ENCODE measurements at places on chromosomes 5 and 9.

DNA sequence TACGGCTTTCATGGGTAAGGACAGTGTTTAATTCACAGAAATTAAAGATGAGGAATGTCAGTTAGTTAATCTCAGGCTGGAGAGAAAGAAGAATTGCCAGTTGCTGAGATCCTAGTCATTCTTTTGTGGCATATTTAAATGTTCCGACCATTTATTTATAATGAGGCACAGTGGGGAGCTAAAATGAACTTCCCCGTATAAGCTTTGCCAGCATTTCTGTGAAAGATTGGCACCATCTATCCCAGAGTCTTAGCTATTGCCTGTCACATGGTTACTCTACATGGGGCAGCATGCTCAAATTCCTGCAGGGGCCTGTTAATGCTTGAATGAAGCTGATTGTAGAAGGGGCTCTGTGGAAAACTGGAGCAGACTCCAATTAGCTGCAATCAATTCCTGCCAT, 314.1 kb downstream of the PRELID2 start:
- DNase-seq, result no peak

DNA sequence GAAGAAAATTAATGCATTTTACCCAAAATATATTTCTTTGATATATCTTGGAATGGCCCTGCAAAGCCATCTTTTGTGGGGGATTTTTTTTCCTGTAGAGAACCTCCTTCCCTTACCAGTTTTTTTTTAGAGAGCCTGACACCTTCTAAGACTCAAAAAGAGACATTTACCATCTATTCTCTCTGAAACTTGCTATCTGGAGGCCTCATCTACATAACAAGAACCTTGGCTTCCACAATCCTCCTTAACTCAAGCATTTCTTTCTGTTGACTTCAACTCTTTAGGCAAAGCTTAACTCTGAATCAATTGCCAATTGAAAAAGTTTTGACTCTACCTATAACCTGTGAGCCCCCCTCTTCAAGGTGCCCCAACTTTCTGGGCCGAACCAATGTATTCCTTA, 6.2 kb downstream of the SLC45A2 start:
- DNase-seq, result no peak

GRCh38 chr5:61658592-61659008, 326.5 kb downstream of the ZSWIM6 start:
- peak; percentile 87 for DNase-seq

- no peak for DNase-seq
These were observed 34.5 kb upstream of the TCF7 start for GRCh38 chr5:134079748-134080581.

- DNase-seq, result no peak
These were observed 38.9 kb upstream of the SLC25A51 start for GRCh38 chr9:37942621-37943344.

DNA sequence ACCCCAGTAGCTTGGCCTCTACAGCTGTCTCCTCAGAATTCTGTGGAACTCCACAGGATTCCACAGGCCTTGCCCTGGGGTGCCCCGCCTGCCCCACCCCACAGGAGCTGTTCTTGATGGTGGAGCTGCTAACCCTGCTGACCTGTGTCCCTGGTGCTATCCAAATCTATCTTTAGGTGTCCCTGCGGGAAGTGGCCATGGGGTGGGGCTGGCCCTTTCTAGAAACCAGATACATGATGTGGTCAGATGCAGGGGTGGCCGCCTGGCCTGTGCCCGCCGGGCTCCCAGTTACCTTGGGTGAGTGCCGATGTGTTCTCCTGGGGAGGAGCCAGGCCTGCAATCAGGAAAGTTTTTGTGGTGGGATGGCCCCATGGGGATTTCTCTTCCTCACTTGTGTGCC, 34.2 kb downstream of the WNK2 start:
- DNase-seq, result no peak

GRCh38 chr9:1890816-1891215, 124.3 kb upstream of the SMARCA2 start:
- no peak for DNase-seq

GRCh38 chr5:93569300-93570160, 11.5 kb downstream of the NR2F1-AS1 start:
- DNase-seq, result no peak

DNA sequence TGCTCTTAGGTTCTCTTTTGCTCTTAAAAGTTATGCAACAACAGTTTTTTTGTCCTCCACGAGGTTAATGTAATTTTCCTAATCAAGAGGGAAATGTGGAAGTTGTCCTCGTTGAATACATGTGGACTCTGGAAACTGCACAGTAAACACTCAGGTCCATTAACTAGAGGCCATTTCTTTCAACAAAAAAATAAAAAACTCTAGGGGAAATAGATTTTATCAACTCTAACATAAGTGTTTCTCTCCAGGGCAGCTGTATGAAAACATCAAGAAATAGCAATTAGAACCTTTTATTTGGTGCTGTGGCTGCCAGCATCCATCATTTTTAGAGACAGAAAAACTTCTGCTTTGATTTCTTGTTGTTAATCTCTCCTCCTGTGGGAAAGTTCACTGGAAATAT, 288.6 kb downstream of the ICE1 start:
- no peak for DNase-seq

DNA sequence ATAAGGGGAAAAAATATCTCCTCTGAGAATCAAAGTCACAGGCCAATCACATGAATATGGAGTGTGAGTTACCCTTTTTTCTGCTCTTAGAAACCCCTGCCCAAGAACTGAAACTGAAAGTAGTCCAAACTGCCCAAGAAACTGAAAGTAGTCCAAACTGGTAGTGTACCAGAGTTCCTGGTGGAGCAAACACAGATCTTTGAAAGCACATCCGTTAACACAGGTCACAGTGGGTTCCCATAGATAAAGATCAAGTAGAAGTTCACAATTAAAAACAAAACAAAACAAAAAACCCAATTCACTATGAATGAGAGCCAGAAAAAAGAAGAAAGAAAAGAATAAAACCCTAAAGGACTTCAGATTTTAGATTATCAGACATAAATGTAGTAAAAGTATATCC, 332.4 kb upstream of the EFNA5 start:
- peak; percentile 58 for DNase-seq

DNA sequence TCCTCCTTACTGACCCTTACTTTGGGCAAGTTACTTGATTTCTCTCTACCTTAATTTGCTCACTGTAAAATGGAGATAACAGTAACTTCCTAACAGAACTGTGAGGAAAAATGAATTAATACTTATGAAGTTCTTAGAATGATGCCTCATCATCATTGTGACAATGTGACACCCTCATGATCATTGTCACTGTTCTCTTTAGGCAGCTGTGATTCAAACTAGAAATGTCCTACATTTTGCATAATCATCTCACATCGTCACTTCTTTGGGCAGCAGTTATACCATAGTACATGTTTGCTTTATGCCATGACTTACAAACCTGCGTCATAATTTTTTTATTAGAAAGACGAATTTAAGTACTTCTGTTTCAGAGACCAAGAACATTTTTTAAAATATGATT, 9.7 kb downstream of the SLC30A5 start:
- no peak for DNase-seq

DNA sequence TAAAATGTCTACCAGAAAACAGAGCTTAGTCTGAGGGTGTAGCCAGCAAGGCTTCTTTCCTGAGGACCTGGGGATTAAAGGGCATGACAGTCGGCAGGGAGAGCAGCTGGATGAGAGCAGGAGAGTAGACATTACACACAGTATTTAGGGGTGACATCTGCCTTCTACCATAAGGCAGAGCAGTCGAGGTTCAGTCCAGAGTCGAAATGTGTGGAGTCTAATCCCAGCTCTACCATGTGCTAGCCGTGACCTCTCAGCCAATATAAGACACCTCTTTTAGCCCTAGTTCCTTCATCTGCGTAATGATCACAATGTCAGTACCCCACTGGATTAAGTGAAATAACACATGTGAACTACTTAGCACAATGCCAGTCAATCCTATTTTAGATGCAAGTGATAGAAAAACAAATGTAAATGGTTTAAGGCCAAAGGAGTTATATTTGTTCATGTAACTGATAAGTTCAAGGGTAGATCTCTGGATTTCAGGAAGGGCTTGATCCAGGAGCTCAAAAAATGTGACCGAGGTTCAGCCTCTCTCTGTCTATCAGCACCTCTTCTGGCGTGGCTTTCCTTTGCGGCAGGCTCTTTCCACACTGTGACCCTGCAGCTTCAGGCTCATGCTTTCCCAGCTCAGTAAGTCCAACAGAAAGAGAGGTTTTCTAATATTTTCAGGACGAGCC, 16.2 kb upstream of the CPLX2 start:
- no peak for DNase-seq

GRCh38 chr5:148412124-148412523, 28.4 kb downstream of the FBXO38 start:
- DNase-seq, result no peak

DNA sequence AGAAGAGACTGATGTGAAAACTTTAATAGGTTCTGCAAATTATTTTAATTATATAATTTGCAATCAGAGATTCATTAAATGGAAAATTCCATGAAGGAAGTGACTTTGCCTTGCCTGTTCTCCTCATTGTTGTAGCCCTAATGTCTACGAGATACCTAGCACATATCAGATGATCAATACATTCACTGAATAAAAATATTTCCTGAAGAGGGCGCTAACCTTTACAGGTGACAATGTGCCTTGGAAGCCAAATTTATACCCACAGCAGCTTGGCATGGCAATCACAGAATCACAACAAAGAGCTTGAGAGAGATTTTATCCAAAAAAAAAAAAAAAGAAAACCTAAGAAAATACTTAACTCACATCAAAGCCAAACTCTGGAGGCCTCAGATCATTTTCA, 17.4 kb downstream of the HAUS6 start:
- peak; percentile 6 for DNase-seq

GRCh38 chr5:170353961-170354360, 35.2 kb downstream of the KCNMB1 start:
- DNase-seq, result no peak

DNA sequence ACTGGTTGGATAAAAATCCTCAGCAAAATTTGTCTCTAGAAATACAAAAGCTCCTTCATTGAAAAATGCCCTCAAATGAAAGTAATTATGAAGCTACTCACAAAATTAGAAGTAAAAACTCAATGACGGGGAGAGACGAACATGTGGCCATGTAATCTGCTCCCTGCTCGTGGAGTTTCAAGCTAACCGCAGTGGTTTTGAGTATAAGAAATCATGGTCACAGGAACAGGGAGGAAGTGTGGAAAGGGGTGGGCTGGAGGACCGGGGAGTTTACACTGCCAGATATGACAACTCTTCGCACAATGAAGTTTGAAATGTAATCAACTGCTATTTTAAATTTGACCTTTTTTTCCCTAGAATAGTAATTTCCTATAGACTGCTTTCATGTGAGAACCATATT, 765.4 kb upstream of the DMAC1 start:
- no peak for DNase-seq

DNA sequence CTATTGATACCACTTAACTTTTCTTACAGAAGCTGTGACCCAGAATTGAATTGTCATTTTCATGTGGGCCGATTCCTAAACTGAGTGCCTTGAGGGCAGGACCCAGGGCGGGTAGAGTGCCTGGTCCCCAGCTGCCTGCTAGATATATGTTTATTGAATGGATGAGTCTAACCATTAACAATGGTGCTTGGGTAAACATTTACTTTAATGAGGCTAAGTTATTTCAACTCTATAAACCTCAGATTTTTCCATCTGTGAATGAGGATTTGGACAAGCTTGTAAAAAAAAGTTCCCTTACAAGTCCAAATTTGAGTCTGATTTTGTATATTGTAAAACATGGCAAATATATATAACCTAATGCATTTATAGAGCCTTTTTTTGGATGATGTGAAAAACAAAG, 181.8 kb upstream of the ELL2 start:
- no peak for DNase-seq

GRCh38 chr5:81233080-81233634, at the start of gene CKMT2:
Gene CKMT2 (plus strand): TSS chr5:81233322. CDS start chr5:81251133, 17,811 bp downstream.
- peak; percentile 64 for DNase-seq

DNA sequence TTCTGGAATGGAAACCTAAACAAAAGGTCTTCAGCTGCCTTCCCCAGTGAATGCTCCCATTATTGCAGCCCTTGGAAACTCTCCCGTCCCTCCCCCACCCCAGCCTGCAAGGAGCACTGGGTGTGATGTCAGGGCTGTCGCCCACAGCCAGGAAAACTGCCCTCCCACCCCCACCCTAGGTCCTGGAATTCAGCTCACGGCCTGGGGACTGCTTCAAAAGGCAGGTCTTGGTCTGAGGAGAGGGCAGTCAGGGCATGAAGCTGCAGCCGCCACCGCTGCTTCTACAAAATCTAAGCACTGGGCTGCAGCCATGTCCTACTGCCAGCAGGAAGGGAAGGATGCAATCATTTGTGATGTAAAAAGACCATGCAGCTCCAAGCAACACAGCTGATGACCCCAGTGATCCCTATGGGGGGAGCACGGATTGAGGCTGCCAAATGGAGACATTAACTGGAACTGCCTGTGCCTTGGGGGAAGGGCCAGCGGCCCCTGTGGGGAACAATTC, 11.4 kb downstream of the GRHPR start:
- no peak for DNase-seq

GRCh38 chr9:130905125-130905901, 8.7 kb upstream of the QRFP start:
- no peak for DNase-seq

- DNase-seq, result no peak
These were observed 60.2 kb upstream of the SPTLC1 start for GRCh38 chr9:92175441-92175840.

GRCh38 chr9:8223861-8224260, 424.3 kb upstream of the DMAC1 start:
- DNase-seq, result no peak

DNA sequence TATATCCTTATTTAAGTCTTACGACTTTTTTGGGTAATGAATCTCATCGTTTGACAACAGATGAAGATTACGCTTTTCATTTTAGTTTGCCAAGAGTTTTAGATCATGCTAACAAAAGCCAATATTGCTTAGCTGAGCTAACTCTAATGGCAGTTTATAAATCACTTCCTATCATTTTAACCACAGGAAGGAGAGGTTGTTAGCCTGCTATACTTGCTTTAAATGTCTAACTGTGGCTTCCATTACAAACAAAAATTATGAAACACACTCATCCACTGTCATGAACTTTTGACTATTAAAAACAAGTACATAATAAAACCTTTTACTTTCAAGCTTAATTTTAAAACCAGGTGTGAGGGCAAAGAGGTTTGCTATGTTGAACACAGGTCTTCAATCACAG, 53.7 kb upstream of the ANKH start:
- DNase-seq, result no peak

DNA sequence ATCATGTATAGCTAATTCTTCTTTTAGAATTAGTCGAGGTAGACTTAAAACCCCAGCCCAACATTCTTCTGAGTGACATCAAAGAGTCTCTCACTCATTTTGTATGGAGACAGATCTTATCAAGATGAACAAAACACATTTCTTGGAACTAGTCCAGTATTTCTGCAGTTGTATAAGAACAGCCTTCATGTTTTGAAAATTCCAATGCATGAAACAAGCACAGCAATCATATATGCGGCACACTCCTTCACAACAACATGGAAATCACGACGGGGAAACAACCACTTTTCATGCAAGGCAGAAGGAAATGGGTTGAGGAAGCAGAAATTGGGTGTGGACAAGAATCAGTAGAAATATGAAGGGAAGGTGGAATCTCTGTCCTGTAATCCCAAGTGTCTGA, 113.8 kb downstream of the PLK2 start:
- no peak for DNase-seq

GRCh38 chr5:96074870-96075269, 113.2 kb upstream of the ELL2 start:
- no peak for DNase-seq

All from GM03348 (cell line).